Activated naive CD8-positive, alpha-beta T cell treated with anti-CD3 and anti-CD28 coated beads for 36 hours (primary cell): ENCODE measurements at places on chromosomes 3 and 15. TPM values are rescaled to one million over a fixed set of nuclear protein-coding genes. Genes with fewer than 3 reads are reported as not detected.
A peak's percentile ranks its signal among the peaks of the same experiment; 100 is the strongest.

SLC12A8 gene
- 1.8 TPM for total RNA-seq

KIF15 gene
- total RNA-seq = 36.7 TPM

INO80 gene
- 26.3 TPM for total RNA-seq

TRIM59 gene
- 44.0 TPM for total RNA-seq

CLEC3B gene
- not detected for total RNA-seq

RAD18 gene
- total RNA-seq = 60.5 TPM

RABL3 gene
- total RNA-seq = 38.8 TPM

ETV5 gene
- 1.0 TPM for total RNA-seq

CHST2 gene
- 13.2 TPM for total RNA-seq

LDHAL6B gene
- total RNA-seq = not detected

- DNase-seq = no peak
Measured at GRCh38 chr3:9214599-9214998, 34.8 kb downstream of the SRGAP3 start.

- DNase-seq = no peak
Measured at GRCh38 chr3:29144807-29145206, 136.1 kb upstream of the RBMS3 start.

GRCh38 chr15:85789496-85789875 lies 5.2 kb downstream of the KLHL25 start:
- DNase-seq = no peak

GRCh38 chr15:69782809-69783208 lies 314.9 kb downstream of the TLE3 start:
- DNase-seq = peak; percentile 15

- DNase-seq = peak; percentile 47
Measured at GRCh38 chr15:57591822-57592367, at the start of gene MYZAP. Gene MYZAP (plus strand): TSS chr15:57591904. CDS start chr15:57592035, 131 bp downstream.

- DNase-seq = peak; percentile 61
Measured at GRCh38 chr3:126083511-126083912, 412 bp downstream of the SLC41A3 start.

DNA sequence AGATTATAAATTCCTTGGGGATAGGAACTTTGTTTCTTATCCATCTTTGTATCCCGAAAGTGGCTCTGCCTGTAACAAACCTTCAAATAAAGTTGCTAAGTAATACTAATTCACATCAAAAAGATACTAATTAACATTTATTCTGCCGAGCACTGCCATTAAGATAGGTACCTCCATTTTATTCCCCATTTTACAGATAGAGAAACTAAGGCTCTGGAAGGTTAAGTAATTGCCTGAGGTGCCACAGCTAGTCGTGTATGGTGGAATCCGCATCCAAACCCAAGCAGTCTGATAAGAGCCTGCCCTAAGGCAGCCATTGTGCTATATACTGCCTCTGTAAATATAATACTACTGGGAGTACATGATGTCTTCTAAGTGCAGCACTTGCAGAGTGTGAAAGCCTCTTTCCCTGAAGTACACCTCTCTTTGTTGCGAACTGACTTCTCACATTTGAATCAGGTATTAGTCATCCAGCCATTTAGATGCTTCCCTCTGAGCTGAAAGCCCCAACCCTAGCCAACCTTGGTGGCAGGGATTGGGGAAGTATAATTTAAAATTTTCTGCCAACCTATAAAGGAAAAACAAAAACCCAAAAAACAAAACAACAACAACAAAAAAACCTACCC lies 78.5 kb upstream of the CHD2 start:
- no peak for DNase-seq

- DNase-seq = no peak
Measured at GRCh38 chr3:116743062-116743461, 33.5 kb downstream of the TUSC7 start.

GRCh38 chr3:57949785-57950615 lies 58.2 kb upstream of the FLNB start:
- no peak for DNase-seq

- no peak for DNase-seq
Measured at GRCh38 chr3:4520033-4520816, 27.1 kb downstream of the ITPR1 start.

DNA sequence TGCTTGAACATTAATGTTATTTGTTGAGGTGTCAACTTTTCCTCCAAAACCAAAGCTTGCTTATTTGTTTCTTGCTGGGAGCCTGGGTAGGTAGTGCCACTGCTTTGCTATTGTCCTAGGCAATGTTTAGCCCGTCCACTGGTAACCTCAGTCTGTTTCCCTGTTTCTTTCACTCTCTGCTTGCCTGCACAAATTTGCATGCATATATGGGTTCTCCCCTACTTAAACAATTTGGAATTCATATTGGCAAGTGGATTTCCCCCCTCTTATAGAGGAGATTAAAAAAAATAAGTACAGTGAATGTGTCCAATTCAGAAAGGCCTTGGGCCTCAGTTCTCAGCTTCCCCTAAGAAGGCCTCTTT lies 45.0 kb upstream of the BOC start:
- DNase-seq = no peak

GRCh38 chr3:134876836-134877235 lies 81.8 kb downstream of the EPHB1 start:
- DNase-seq = no peak

DNA sequence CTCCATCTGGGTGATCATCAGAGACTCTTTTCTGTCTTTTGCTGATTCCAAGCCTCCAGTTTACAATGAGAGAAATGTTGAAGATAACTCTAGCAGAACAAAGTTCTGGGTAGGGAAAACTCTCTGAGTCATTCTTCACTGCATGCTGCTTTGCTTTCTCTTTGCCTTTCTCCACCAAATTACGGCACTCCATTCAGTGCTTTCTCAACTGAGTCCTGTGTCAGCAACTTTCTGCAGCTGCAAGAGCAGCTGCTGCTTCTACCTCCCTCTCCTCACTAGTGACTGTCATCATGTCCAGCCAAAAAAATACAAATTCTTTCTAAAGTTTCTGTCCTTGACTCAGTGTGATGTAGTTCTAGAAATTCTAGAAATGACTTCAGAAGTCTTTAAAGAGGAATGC lies 953.8 kb downstream of the IGSF11 start:
- DNase-seq = no peak

- no peak for DNase-seq
Measured at GRCh38 chr15:100794008-100794407, 85.6 kb upstream of the ALDH1A3 start.

- DNase-seq = peak; percentile 12
Measured at GRCh38 chr3:194395212-194395611, 3.9 kb downstream of the GP5 start.

GRCh38 chr3:187212705-187213104 lies 15.4 kb downstream of the RTP1 start:
- no peak for DNase-seq

DNA sequence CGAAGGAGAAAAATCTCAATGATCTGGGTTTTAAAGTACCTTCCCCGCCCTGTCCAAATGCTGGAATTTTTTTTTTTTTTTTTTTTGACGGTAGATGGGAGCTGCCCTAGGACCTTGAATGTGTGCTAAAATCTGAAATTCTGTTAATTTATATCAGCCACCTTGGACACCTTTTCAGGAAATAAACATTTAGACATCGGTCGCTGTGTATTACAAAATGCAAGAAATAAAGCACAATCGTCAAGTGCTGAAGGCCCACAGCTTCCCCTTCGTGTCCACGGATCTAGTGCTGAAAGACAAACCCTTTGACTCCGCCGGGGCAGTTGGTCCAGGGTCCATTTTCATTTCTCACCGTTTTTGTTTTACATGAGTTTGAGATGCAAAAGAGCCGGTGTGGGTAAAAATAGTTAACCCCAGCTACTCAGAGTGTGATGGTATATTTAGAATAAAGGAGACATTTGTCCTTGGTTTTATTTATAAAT lies 90.2 kb upstream of the CHD2 start:
- DNase-seq = peak; percentile 31

- DNase-seq = no peak
Measured at GRCh38 chr3:78035131-78035641, 995.3 kb downstream of the ROBO2 start.

- DNase-seq = no peak
Measured at GRCh38 chr3:141926929-141927328, 50.5 kb downstream of the ATP1B3 start.

DNA sequence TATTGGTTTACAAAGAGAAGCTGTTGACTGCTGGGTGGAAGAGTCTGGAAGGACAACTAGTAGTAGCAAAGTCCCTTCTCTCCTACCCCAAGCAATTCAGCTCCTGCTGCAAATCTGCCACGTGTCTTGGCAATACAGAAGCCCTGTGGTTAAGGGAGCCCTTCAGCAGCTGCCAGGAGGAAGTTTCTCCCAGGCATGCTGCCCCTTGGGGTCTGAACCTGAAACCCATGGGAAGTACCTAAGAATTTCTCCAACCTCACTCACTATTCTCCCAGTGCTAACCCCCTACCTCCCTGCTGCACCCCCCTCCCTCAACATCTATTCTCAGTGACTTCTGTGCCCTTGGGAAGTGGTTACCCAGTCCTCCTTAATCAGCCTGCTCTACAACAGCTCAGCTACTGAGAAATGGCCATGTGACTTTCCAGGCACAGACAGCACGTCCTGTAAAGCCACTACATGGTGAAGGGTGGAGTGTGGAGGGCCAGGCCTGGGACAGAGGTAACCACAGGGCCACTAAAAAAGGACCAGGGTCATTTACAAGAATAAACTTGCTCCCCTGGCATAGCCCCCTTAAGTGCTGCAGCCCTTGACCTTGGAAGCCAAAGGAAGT lies 316.6 kb downstream of the NTRK3 start:
- DNase-seq = no peak

DNA sequence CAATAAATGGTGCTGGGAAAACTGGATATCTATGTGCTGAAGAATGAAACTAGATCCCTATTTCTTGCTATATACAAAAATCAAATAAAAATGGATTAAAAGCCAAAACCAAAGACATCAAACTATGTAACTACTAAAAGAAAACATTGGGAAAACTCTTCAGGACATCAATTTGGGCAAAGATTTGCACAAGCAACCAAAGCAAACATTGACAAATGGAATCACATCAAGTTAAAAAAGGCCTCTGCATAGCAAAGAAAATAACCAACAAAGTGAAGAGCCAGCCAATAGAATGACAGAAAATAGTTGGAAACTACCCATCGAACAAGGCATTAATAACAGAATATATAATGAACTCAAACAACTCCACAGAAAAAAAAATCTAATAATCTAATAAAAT lies 1495.3 kb downstream of the SI start:
- no peak for DNase-seq

- no peak for DNase-seq
Measured at GRCh38 chr15:63800739-63801138, 33.0 kb downstream of the HERC1 start.

DNA sequence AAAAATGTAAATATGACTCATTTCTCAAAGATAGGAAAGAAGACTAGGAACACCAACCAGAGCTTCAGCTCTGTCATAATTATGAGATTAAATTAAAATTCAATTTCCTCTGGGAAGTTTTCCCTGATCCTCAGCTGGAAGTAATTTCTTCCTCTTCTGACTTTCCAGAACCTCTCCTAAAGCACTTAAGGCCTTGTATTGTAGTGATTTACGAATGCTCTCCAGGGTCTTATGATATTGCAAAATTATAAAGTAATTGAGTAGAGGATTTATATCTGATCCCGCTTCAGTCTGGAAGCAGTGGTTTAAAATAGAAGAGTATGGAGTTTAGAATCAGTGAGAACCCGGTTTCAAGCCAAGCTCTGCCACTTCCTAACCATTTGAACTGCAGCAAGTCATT lies 279.8 kb downstream of the ZPLD1 start:
- DNase-seq = no peak

GRCh38 chr3:40588406-40588805 lies 63.6 kb downstream of the ZNF621 start:
- no peak for DNase-seq

GRCh38 chr3:38003817-38004414 lies 13.3 kb downstream of the VILL start:
- no peak for DNase-seq
